ENCODE measurements at places on chromosomes 4 and X.

DNA sequence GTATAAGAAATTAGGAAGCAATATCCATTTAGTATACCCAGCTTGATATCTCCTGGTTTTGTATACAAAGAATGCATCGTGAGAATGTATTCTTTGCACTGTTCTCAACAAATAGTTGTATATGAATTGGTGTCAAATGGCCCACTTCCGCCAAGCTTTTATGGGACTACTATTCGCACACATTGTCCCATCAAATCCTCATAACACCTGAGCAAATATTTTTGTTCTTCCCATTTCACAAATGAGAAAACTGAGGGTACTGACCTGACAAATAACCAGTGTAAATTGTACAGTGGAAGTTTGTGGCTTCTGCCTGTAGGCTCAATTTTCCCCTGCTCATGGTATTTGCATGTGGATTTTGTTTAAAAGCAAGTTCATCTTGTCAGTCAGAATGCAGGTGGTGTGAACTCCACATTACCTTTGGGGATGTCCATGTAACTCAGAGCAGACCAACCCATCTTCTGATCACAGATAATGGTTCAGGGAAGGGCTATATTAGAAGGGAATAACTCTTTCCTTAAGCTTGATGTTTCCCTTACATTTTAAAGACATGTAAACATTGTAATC, 51.5 kb upstream of the FAM241A start:
- DNase-seq = no peak

GRCh38 chr4:123255971-123256370, 140.6 kb upstream of the SPRY1 start:
- DNase-seq = no peak

DNA sequence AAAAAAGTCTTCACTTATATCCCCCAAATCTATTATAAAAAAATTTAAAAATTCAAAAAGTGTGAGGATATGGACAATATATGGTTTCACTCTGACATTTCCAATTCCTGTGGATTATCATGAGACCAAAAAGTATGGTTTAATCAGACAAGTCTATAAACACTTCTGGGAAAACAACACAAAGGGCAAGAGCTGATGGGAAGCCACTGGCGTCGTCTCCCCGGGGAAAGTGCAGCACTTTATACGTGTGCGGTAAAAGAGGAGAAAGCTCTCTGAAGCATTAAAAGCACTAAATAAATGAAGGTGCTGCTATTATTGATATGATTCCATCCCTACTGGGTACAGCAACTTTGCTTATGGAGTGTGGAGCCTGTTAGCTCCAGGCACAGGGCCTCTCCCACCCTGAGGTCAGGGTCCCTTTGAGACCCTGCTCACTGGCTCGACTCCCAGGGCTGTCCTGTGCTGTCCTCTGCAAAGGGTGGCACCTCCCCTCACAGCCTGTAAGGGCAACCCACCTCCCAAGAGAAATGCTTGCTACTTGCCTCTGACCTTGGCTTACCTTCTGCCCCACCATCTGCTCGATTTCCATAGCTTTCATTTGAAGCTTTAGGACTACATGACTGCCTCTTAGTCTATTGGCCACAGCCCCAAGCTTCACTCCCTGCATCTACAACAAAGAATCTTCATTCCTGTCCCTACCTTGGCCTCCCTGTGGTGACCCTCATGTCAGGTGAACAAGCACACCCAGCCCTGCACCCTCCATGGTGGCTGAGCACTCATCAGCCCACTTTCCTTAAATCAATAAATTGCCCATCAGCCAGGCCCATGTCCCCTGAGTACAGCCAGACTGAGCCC, 248.6 kb downstream of the HNRNPD start:
- no peak for DNase-seq

GRCh38 chr4:185165605-185166063, 22.6 kb downstream of the SLC25A4 start:
- peak; percentile 31 for DNase-seq

DNA sequence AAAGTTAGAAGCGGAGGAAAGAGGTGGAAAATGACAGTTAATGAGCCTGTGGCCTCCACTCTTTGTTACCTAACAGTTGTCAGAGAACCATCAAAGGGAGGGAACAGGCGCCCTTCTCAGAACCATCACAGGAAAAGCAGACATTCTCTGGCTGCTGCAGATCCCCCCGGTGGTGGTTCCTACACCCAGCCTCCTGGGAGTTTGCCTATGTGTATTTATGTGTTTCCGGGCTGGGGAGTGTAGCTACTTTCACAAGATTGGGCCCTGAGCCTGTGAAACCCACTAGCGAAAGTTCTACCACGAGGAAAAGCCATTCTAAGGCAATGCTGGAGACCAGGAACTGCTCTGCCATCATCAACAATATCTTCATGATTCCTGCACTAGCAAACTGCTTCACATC, 52.7 kb upstream of the BCOR start:
- DNase-seq = no peak

GRCh38 chrX:129566073-129566472, 26.0 kb downstream of the OCRL start:
- no peak for DNase-seq

- DNase-seq = no peak
These were observed 239.2 kb downstream of the ANTXR2 start for GRCh38 chr4:79833857-79834256.

DNA sequence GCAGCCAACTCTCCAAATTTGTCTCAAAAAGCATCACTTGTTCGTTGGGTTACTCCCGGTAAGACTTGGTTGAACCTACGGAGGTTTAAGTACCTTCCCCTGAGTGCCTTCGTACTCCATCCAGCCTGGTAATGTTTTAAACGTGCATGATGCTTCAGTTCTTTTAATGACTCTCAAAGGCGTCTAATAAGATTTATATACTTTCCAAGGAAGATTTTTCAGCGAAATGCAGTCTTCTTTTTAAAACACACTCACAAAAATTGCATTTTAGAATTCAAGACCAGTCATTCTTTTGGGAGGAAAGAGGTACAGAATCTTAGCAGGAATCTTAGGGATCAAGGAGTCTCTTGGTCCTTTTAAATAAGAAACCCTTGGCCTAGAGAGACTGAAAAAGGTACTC, 430 bp upstream of the TRPC3 start:
- no peak for DNase-seq

- no peak for DNase-seq
These were observed 15.1 kb downstream of the TSC22D3 start for GRCh38 chrX:107760304-107761077.

DNA sequence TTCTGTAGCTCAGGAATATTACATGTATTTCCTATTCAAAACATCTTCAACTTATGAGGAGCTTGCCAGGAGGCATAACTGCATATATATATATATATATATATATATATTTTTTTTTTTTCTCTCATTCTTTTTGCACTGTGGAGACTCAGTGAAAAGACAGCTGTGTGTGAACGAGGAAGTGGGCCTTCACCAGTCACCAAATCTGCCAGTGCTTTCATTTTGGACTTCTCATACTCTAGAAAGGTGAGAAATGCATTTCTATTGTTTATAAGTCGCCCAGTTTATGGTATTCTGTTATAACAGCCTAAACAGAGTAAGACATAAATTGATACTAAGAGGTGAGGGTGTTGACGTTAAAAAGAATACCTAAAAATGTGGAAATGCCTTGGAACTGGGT, 710.6 kb downstream of the TRAM1L1 start:
- DNase-seq = no peak

GRCh38 chr4:87941537-87942392, 33.7 kb upstream of the SPP1 start:
- no peak for DNase-seq

DNA sequence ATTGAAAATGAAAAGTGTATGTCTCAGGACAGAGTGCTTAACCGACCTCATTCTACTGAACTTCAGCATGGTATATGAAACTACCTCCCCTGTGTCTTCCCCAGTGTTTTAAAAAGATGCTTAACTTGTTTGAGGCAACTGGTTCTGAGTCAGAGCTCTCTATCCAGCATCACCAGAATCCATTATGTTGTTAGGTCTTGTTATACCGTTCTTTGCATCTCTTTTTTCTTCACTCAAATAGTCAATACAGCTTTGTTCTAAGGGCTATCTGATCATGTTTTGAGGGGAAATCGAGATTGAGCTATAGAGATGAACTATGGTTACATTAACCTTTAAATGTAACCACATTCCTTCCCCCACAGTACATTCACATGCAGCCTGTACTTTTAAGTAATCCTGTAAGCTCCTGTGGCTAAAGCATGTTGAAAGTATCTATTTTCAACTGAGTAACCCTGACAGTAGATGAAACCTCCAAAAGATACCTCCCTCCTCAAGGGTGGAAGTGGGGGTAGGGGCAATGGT, 514.4 kb downstream of the RPA4 start:
- peak; percentile 20 for DNase-seq

GRCh38 chrX:65035446-65035770, 59.2 kb upstream of the ZC4H2 start:
- no peak for DNase-seq

GRCh38 chr4:88138561-88138960, 19.9 kb downstream of the ABCG2 start:
- no peak for DNase-seq

DNA sequence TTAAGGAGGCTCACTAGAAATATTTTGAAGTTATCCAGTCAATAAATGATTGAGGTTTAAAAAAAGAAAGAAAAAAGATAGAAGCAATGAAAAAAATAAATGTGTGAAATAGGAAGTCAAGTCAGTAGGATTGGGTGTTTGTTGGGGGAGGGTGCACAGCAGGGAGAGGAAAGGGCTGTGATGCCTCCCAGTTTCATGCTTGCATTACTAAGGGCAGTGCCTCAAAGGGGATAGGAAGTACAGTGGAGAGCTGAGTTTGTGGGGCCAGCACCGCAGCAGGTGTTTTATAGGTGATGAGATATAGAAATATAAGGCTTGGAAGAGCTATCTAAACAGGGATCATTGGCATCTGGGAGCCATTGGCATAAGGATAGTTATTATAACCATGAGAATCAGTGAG, 919.2 kb downstream of the STIM2 start:
- no peak for DNase-seq

DNA sequence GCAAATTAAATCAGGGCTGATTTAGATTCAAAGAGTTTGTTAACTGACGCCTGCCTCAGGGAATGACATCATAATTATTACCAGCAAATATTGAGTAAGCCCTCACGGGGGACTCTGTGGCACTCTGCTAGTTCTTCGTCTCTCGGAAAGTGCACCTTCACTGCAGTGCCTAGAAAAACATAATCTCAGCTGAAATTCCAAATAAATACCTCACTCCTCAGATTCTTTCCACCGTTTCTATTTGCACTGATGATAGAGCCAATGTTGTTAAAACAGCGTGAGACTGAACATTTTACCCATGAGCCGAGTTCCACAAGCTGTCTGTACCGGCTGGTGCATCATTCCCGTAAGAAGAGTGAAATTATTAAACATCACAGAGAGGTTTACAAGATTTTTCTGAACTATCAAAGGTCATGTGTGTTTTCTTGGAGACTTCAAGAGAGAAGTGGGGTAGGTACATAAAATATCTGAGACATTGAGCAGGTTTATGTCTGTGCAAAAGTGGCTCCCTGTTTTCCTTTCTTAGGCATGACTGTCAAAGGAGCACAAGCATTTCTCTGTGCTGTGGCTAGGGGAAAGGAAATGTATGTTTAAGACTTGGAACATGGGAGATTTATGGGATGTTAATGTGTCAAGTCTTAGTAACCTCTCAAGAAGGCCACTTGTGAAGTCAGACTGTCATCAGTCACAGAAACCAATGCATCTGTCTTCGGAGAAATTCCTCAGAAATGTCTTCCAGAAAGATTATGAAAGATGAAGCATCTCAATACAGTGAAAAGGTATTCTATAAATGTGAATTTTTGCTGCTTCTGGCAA, 119.6 kb downstream of the CBLL2 start:
- no peak for DNase-seq

DNA sequence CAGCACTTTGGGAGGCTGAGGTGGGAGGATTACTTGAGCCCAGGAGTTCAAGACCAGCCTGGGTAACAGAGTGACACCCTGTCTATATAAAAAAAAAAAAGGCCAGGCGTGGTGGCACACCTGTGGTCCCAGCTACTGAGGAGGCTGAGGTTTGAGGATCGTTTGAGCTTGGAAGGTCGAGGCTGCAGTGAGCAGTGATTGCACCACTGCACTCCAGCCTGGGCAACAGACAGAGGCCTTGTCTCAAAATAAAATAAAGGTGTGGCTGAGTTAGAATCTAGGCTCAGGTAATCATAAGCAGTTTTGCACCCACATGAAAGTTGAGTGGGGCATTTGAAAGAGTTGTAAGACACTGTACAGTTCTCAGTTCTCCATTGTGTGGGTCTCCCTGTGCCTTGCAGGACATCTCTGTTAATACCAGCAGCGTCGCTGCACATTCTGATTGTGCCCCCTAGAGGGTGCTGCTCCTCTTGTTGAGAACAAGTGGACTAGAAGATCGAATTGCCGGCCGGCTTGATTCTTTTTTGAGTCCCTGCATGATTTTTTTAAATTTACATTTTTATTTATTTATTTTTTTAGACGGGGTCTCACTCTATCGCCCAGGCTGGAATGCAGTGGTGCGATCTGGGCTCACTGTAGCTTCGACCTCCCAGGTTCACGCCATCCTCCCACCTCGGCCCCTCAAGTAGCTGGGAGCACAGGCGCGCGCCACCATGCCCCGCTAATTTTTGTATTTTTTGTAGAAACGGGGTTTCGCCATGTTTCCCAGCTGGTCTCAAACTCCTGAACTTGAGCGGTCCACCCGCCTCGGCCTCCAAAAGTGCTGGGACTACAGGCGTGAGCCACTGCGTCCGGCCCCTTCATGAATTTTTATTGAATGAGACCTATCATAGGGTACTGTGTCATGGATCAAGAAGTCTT, 73.6 kb upstream of the RBMX start:
- peak; percentile 73 for DNase-seq

- peak; percentile 24 for DNase-seq
These were observed 133.3 kb upstream of the MBNL3 start for GRCh38 chrX:132622130-132622529.

DNA sequence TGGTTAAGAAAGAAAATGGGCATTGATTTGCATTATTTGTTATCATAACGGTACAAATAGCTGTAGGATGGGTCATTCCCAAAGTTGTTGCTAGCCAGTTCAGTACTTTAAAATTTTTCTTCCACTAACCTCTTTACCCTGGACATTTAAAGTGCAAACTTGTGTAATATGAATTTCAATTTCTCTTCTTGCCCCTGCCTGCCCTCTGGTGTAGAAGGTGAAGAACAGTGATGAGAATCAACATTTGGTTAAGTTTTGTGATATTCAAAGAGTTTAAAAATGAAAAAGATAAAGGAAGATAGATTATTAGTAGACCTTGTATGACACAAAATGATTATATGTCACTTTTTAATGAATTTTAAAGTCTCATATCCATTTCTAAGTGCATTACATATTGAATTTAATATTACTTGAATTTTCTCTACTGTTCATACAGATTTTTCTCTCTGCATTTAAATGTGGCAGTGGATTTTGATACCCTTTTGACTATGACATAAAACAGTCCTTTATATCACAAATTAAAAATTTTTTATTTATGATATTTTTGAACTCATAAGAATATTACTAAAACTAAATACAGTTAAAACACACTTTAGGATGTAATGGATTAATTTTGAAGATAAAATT, 337.7 kb downstream of the BMPR1B start:
- no peak for DNase-seq

DNA sequence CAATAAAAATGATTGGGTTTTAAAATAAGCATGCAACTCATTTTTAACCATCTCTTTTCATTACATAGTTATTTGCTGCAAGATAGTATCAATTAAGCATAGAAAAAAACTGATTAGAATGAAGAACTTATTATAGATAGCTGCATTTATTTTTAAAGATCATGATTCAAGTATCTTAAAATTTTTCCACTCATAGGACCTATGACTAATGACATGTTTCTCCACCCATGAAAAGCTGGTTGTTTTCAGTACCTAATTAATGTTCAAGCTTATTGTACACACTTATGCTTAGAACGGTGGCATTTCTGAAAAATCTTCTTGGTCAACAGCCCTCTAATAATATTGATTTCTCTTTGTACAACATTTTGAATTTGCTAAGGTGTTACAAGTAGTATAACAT, 193.5 kb upstream of the PITX2 start:
- no peak for DNase-seq
